ENCODE measurements at places on chromosomes 7 and 10.
A peak's percentile ranks its signal among the peaks of the same experiment; 100 is the strongest.

- no peaks in the 10 kb centered on the region for H3K36me3 ChIP-seq
- peaks cover 22% of the 10 kb centered on the region for H3K4me1 ChIP-seq
- no peaks in the 10 kb centered on the region for H3K27me3 ChIP-seq
- H3K4me3 ChIP-seq: no peak overlapping the region
Observed at GRCh38 chr7:69898189-69898588, 299.9 kb downstream of the AUTS2 start.

- H3K27me3 ChIP-seq: peaks cover 7% of the 10 kb centered on the region
- no peaks in the 10 kb centered on the region for H3K36me3 ChIP-seq
- no peak overlapping the region for H3K4me3 ChIP-seq
- H3K27ac ChIP-seq: no peak overlapping the region
- no peaks in the 10 kb centered on the region for H3K4me1 ChIP-seq
Observed at GRCh38 chr10:49348593-49348992, 47.3 kb downstream of the DRGX start.

GRCh38 chr7:158384746-158385145 lies 202.9 kb downstream of the PTPRN2 start:
- no peak overlapping the region for H3K27ac ChIP-seq
- peaks cover 3% of the 10 kb centered on the region for H3K36me3 ChIP-seq
- DNase-seq: no peak
- H3K4me1 ChIP-seq: no peaks in the 10 kb centered on the region
- peaks cover 38% of the 10 kb centered on the region for H3K27me3 ChIP-seq
- no peak overlapping the region for H3K4me3 ChIP-seq

- H3K4me3 ChIP-seq: no peak overlapping the region
- peaks cover 4% of the 10 kb centered on the region for H3K27me3 ChIP-seq
- H3K4me1 ChIP-seq: peaks cover 4% of the 10 kb centered on the region
- H3K36me3 ChIP-seq: peaks cover 9% of the 10 kb centered on the region
- H3K27ac ChIP-seq: no peak overlapping the region
- no peak for DNase-seq
Observed at GRCh38 chr7:1678081-1678543, 8.0 kb downstream of the ELFN1 start.

- peaks cover 15% of the 10 kb centered on the region for H3K4me1 ChIP-seq
- peak; percentile 71 for DNase-seq
- peak within 1 kb of the TSS; percentile 89 for H3K4me3 ChIP-seq
- peaks cover 25% of the 10 kb centered on the region for H3K36me3 ChIP-seq
- peak within 1 kb of the TSS; percentile 47 for H3K27ac ChIP-seq
Observed at GRCh38 chr10:43606323-43607198, at the start of gene ZNF485. Gene ZNF485 (plus strand): TSS chr10:43606438. CDS start chr10:43607051, 613 bp downstream.

DNA sequence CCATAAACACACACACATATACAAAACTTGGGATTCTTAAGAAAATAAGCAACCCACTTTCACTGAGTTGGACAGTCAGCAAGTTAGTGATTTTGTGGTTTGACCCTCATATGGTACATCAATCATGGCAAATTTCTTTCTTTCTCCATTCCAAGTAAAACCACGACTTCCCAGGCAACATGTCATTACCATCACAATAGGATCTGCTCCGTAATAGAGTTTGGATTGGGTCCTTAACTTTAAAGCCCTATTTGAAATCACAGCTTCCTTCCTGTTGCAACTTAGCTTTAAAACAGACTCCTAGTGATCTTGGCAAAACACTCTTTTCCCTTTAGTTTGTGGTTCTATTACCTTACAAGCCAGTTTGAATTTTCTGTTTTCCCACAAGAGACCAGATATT lies 483.6 kb downstream of the INHBA start:
- H3K4me3 ChIP-seq: no peak overlapping the region
- H3K36me3 ChIP-seq: no peaks in the 10 kb centered on the region
- H3K4me1 ChIP-seq: peaks cover 6% of the 10 kb centered on the region
- H3K27ac ChIP-seq: peak overlapping the region; percentile 51
- DNase-seq: no peak

DNA sequence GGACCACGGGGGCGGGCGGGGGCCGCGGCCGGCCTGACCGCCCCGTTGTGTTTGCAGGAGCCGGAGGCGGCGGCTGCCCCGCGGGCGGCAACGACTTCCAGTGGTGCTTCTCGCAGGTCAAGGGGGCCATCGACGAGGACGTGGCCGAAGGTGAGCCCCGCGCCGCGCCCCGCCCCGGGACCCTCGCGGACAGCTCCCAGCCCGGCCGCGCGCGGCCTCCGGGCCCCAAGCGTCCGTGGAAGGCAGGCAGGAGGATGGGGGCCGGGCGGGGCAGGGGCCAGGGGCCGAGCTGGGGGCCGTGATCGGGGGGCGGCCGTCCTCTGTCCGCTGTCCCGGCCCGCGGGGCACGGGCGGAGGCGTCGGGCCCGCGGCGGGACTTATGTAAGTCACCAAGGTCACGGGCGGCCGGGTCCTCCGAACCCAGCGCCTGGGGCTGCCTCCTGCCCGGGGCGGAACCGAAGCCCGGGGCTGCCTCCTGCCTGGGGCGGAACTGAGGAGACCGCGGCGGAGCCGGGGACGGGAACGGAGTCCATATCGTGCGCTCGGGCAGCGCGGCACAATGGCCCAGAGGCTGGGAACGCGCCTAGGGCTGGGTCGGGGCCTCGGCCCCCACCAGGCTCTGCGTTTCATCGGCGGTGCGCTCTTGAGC lies 497 bp downstream of the PPP2R2D start:
- DNase-seq: peak; percentile 31
- no peaks in the 10 kb centered on the region for H3K36me3 ChIP-seq
- peak overlapping the region; percentile 89 for H3K27ac ChIP-seq
- H3K4me1 ChIP-seq: peaks cover 24% of the 10 kb centered on the region

DNA sequence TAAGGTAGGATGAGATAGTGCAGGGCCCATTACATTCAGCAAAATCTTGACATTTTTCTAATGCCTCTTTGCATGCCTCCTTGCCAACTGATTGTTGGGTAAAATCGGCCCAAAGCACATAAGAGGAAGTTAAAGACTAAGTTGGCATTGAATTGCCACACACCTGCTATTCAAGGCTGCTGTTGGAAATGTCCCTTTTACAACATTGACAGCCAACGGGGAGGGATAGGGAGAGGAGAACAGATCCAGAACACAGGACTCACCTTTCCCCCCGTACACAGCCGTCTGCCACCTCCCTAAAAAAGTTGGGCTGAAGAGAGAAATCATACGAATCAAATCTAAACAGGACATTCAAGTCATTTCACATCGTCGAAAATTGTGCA lies 695 bp downstream of the FAM237B start:
- H3K4me3 ChIP-seq: peak overlapping the region; percentile 45
- peaks cover 78% of the 10 kb centered on the region for H3K27me3 ChIP-seq
- H3K27ac ChIP-seq: no peak overlapping the region
- DNase-seq: no peak
- H3K36me3 ChIP-seq: no peaks in the 10 kb centered on the region

DNA sequence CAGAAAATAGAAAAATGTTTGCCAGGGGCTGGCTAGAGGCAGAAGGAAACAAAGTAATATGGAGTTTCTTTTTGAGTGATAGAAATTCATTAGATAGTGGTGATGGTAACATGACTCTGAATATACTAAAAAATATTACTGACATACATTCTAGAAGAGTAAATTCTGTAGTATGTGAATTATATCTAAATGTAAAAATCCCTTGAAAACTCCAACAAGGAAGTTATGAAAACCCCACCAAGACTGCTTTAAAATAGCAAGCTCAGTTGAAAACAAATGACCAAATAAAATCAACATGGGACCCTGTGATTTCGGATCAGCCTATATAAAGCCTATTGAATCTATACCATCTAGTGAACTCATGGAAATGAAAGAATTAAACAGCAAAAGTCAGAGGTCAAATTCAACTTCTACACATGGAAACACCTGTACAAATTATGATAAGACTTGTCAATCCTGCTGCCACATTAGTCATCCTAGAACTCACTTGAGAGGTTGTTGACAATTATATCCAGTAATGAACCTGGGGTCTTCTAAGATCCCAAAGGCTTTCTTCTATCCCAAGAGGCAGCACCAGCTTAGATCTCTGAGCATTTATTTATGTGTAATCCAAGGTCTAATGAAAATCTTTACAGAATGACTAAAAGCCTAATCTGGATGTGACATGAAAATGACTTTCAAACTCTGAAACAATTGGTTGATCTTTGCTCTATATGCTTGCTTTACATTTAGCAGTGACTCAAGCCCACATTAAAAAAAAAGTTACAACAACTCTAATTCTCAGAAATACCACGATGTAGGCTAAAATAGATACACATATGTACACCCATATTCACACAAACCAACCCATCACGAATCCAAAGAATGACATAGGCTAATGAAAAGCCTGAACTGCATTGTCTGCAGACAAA lies 59.3 kb downstream of the OSBPL3 start:
- no peak overlapping the region for H3K27ac ChIP-seq
- no peaks in the 10 kb centered on the region for H3K36me3 ChIP-seq
- H3K4me3 ChIP-seq: no peak overlapping the region
- no peaks in the 10 kb centered on the region for H3K27me3 ChIP-seq

DNA sequence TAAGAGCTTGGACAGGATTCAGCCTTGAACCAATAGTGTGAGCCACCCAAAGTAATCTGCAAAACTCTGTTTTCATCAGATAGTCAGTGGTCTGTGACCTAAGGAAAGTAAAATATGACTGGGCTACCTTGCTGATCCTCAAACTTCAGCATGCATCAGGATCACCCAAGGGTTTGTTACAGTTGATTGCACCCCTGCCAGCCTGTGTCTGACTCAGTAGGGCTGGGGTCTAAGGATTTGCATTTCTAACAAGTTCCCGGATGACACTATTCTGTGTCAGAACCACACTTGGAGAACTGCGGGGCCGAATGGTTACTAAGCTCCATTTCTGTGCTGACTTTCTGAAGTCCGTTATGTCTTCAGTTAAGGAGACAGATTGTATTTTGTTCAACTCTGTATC lies 40.6 kb upstream of the TSPAN13 start:
- no peaks in the 10 kb centered on the region for H3K27me3 ChIP-seq
- no peak overlapping the region for H3K27ac ChIP-seq
- peaks cover 11% of the 10 kb centered on the region for H3K36me3 ChIP-seq
- H3K4me3 ChIP-seq: no peak overlapping the region

DNA sequence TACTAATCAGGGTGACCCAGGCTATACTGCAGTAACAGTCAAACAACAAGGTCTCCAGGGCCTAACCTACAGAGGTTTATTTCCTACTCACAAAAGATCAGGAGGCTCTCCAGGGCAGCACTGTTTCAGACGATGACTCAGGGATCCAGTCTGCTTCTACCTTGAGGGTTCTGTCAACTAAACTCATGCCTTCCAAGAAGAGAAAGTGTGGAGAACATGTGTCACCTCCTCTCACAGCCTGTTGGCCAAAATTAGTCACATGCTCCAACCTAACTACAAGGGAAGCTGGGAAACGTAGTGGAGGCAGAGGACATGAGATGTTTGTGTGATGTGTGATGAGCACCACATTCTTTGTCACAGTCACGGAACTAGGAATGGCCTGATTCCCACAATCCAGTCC lies 14.7 kb upstream of the INA start:
- H3K4me1 ChIP-seq: no peaks in the 10 kb centered on the region
- H3K4me3 ChIP-seq: no peak overlapping the region
- peaks cover 6% of the 10 kb centered on the region for H3K36me3 ChIP-seq

DNA sequence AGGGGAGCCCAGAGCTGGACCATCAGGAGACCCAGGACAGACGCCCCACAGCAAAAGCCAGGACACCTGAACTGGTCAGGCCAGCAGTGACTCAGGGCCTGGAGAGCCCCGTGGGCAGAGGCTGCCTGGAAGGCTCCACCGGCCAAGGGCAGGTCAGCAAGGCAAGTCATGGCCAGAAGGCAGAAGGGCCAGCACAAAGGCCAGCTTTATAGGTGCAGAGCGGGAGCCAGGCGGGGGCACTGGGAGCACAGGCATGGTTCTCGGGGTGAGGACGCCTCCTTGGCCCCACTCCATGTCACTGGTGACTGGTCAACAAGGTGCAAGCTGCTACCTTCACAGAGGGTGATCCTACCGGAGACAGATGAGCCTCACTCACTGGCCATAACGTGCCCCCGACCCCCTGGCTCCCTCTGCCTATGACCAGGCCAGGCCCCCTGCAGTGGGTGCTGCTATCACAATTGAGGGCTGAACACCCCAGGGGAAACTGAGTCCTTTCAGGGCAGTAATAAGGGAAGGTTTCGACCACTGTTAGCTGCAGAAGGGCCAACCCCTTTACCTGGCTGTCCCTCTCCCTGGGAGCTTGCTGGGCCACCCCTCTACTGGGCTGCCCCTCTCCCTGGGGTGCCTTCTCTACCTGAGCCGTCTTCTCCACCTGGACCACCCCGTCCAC lies 317.4 kb downstream of the PTPRN2 start:
- no peaks in the 10 kb centered on the region for H3K36me3 ChIP-seq
- DNase-seq: no peak
- peaks cover 4% of the 10 kb centered on the region for H3K4me1 ChIP-seq
- no peak overlapping the region for H3K27ac ChIP-seq
- no peak overlapping the region for H3K4me3 ChIP-seq

All from neural crest cell (in vitro differentiated cells).